ENCODE measurements at places on chromosomes 3 and 15.

DNA sequence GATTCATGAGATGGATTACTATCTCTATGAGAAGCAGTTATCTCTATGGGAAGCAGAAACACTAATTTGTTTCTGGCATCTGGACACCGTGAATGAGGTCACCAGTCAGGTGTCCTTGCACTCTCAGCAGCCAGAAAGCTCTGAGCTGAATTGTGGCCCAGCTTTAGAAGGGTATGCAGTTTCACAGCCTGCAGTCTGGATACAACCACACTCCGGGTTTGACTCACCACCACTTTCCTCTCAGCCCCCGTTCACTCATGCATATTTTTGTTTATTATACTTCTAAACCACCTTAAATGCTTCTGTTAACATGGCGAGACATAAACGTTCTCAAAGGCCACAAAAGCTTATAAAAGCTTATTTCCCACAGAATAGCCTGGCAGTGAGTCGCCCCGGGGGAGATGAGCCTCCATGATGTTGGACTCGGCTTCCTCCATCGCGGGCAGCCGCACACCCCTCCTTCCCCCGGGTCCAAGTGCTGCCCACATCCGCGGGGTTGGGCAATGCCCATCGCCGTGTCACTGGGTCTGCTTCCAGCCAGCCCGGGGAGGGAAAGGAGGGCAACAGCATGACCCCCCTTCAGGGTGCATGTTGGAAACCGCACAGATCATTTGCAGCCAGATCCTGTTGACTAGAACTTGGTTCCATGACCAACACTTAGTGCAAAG is 16.8 kb upstream of the SLC41A3 start:
- no peaks in the 10 kb centered on the region for H3K27me3 ChIP-seq
- DNase-seq, result peak; percentile 59
- H3K36me3 ChIP-seq, result no peaks in the 10 kb centered on the region
- H3K4me3 ChIP-seq, result peak overlapping the region; percentile 20
- H3K4me1 ChIP-seq, result peaks cover 28% of the 10 kb centered on the region

DNA sequence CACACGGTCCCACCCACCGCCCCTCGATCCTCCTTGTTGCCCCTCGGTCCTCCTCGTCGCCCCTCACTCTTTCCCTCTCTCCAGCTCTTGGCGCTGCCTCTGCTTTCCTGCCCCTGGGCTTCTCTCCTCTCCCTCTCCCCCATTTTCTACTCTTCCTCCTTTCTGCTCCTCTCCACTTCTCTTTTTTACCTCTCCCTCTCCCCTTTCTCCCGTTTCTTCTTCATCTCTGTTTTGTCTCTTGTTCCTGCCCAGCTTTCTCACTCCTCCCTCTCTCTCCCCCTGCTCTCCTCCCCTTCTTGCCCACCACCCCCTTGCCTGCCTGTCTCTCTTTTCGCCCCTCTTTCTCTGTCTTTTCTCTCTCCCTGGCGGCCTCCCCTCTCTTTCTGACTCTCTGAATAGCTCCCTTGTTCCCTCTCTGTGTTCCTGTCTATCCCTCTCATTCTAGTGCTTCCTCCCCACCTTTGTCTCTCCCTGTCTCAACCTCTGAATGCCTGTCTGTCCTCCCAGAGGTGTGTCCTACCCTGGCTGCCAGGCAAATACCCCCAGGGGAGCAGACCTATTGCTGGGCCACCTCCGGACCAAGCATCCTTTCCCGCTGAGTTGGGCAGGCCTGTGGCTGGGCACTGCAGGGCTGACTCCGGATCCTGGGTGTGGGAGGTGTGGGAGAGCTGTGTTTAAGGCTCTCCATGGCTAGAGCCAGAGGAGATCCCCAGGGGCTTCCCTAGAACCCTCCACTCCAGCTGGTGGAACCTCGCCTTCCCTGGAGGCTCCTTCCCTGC is 41.0 kb downstream of the EPHB3 start:
- peaks cover 8% of the 10 kb centered on the region for H3K4me1 ChIP-seq
- H3K27me3 ChIP-seq, result no peaks in the 10 kb centered on the region
- H3K27ac ChIP-seq, result peak overlapping the region; percentile 61
- peak overlapping the region; percentile 62 for H3K4me3 ChIP-seq
- peak; percentile 71 for DNase-seq

DNA sequence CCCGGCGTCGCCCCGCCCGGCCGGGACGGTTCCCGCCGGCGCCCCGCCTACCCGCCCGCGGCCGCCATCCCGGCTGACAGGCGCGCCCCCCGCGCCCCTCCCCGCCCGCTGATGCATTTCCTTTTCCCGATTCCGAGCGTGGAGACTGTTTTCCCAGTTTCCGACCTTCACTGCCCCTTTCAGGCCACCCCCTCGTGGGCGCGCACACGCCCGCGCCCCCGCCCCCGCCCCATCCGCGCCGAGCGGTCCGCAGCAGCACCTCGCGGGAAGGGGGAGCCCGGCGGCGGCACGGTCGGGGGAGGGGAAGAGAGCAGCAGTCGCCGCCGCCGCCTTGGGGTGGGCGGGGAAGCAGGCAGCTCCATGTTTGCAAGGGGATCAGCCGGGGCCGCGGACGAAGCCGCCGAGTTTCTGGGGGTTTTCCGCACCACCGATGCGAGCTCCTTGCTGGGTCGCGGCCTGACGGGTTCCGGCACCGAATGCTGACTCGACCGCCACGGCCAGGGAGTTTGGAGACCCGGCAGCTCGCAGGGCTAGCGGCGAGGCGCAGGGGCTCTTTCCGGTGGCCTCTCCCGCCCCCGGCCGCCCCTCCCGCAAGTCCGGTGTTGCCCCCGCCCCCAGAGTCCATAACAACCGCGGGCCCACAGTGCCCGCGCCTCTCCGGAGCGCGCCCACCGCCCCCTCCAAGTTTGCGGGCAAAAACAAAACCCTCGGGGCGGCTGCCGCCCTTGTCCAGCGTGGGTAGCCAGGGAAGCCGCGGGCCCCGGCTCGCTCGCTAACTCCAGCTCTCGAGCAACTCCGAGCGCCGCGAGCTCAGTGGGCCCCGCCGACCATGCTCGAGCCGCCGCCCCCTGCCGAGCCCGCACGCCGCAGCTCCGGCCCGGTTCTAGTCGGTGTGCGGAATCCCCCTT is 3.2 kb upstream of the SIN3A start:
- peak; percentile 70 for DNase-seq
- H3K36me3 ChIP-seq, result no peaks in the 10 kb centered on the region
- H3K27ac ChIP-seq, result peak overlapping the region; percentile 49
- H3K27me3 ChIP-seq, result no peaks in the 10 kb centered on the region
- peak overlapping the region; percentile 77 for H3K4me3 ChIP-seq
- H3K4me1 ChIP-seq, result no peaks in the 10 kb centered on the region

DNA sequence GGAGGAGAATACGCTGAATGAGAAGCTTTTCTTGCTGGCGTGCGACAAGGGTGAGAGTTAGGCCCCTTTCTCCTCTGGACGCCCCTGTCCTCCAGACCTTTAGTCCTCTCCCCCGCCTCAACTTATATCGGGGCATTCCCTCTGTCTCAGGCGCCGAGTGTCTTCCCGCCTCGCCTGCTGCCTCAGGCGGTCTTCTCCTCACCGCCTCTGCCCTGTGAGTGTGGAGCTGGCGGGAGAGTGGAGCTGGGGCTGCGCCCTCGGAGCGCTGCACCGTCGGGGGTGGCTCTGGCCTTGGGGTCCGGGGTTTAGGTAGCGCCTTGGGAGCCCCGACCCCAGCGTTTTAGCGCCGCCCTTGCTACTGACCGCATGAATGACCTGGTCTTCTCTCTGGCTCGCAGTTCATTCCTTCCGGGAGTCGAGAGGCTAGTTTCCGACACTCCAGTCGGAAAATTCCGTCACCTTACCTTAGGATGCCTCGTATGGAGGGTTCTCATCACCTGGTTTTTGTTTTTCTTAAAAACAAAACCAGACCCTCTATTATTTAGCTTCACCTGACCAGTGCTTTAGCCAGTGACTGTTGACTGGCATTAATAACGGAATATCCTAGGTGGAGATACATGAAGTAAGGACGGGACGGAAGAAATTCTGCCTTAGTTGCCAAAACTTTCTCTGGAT is 985 bp downstream of the TRPC1 start:
- H3K36me3 ChIP-seq, result 0 out of 2 replicates have a peak, but pooled peaks cover 2% of the 10 kb centered on the region
- H3K4me3 ChIP-seq, result peak overlapping the region; percentile 80
- peak; percentile 78 for DNase-seq
- H3K27me3 ChIP-seq, result no peaks in the 10 kb centered on the region

- no peaks in the 10 kb centered on the region for H3K27me3 ChIP-seq
- no peak overlapping the region for H3K27ac ChIP-seq
- no peaks in the 10 kb centered on the region for H3K36me3 ChIP-seq
- DNase-seq, result no peak
Observed at GRCh38 chr3:186137051-186137685, 28.3 kb upstream of the ETV5 start.

DNA sequence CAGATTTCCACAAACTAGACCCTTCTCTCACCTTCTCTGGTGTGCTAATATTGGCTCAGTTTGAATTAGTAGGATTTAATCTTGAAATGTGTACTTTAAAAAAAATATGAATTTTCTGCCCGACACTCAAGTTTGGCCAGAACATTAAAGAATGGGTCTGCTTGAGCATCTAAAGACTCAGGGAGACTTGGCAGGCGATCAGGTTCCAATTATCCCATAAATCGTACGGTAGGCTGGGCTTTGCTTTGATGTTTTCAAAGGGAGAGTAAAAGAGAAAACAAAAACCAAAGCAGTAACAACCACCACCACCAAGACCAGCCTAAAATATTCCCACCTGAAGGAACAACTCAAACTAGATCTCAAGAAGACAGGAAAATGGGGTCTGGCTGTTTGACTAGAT is 230.8 kb downstream of the EBLN2 start:
- no peaks in the 10 kb centered on the region for H3K27me3 ChIP-seq
- no peak overlapping the region for H3K4me3 ChIP-seq
- H3K36me3 ChIP-seq, result no peaks in the 10 kb centered on the region
- DNase-seq, result no peak
- no peak overlapping the region for H3K27ac ChIP-seq

GRCh38 chr3:148758303-148758884 is 60.7 kb downstream of the AGTR1 start:
- no peaks in the 10 kb centered on the region for H3K27me3 ChIP-seq
- H3K4me1 ChIP-seq, result peaks cover 18% of the 10 kb centered on the region
- no peak overlapping the region for H3K4me3 ChIP-seq
